ENCODE measurements at places on chromosomes 11 and 22.

- DNase-seq, result no peak
Observed at GRCh38 chr11:70742553-70743291, 344.4 kb downstream of the CTTN start.

DNA sequence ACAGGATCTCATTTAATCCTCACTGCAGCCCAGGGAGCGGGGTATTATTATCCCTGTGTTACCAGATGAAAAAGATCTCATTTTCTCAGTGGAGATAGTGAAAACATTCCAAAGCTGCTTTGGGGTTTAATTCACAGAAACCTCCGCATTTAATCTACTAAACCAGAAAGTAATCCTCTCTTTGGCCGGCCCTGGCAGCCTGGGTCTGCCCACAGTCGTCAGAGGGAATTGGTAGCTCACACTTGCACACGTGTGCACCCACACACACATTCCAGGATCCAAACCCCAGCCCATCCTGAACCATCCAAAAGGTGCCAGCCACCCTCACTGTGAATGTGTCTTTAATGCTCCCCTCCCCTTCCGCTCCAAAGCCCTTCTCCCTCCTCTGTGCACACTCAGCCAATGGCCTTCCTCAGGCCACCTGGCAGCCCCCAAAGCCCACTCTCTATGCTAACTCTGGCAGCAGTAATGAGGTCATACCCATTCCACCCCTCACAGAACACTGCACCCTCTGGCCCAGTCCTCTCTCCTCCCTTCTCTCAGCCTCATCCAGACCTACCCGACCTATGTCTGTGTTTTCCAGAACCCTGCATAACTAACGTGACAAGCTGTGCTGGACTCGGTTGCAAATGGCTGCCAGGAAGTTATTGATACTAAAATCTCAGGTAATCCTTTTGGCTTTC lies 466.2 kb downstream of the SOX6 start:
- DNase-seq, result no peak

- no peak for DNase-seq
Observed at GRCh38 chr22:25045159-25045558, 92.6 kb downstream of the KIAA1671 start.

- DNase-seq, result no peak
Observed at GRCh38 chr22:29275819-29276565, 7.9 kb downstream of the EWSR1 start.

DNA sequence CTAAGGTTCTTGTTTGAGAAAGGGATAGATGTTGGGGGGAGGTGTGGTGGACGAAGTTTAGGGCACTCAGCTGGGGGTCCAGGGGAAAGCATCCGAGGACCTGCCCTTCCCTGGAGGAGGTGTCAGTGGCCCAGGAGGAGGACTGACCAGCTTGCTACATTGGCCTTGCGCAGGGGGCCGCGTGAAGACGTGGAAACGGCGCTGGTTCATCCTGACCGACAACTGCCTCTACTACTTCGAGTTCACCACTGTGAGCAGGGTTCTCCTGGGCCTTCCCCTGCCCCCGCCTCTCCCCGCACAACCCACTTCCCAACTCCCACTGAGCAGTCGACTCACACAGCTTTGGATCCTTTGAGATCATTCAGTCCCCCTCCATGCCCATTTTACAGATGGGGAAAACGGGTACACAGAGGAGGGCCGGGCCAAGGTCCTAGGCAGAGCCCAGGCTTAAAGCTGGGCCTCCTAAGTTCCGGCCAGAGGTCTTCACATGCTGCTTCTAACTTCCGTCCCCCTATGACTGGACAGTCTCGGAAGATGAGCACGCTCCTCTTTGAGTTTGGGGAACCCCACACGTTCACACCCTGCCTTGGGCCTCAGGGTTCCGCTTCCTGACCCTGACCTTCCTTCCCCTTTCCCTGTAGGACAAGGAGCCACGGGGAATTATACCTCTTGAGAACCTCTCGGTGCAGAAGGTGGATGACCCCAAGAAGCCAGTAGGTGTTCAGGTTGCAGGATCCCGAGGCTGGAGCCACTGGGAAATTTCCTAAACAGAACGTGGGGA lies 28.7 kb downstream of the CYTH4 start:
- no peak for DNase-seq

DNA sequence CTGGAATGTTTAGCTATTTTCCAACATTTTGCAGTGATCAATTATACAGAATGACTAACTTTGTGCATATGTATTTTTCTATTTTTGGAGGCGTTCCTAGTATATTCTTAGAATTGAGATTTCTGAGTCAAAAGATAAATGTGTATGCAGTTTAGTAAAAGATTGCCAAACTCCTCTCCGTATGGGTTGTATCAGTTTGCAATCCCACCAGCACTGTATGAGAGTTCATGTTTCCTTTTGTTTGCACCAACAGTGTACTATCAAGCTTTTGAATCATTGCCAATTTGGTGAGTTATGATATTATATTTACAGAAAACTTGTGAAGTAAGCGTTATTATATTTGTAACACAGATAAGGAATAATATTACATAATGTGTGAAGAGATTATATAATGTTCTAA lies 658.7 kb downstream of the JRKL start:
- no peak for DNase-seq

DNA sequence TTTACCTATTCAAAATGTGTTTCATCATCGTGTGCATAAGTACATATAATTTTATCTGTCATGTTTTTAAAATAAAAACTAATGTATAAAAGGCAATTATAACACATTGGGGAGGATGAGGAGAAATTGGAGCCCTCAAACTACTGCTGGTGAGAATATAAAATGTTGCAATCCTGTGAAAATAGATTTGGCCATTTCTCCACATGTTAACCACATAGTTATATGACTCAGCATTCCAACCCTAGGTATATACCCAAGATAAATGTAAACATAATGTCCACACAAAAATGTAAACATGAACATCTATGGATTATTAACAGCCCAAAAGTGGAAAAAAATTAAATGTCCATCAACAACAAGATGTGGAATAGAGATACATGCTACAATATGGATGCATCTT lies 928.0 kb upstream of the FAT3 start:
- DNase-seq, result no peak

- peak; percentile 62 for DNase-seq
Observed at GRCh38 chr11:64687643-64688533, 35.1 kb downstream of the NRXN2 start.

GRCh38 chr22:48754611-48755058 lies 1073.0 kb downstream of the BRD1 start:
- no peak for DNase-seq

DNA sequence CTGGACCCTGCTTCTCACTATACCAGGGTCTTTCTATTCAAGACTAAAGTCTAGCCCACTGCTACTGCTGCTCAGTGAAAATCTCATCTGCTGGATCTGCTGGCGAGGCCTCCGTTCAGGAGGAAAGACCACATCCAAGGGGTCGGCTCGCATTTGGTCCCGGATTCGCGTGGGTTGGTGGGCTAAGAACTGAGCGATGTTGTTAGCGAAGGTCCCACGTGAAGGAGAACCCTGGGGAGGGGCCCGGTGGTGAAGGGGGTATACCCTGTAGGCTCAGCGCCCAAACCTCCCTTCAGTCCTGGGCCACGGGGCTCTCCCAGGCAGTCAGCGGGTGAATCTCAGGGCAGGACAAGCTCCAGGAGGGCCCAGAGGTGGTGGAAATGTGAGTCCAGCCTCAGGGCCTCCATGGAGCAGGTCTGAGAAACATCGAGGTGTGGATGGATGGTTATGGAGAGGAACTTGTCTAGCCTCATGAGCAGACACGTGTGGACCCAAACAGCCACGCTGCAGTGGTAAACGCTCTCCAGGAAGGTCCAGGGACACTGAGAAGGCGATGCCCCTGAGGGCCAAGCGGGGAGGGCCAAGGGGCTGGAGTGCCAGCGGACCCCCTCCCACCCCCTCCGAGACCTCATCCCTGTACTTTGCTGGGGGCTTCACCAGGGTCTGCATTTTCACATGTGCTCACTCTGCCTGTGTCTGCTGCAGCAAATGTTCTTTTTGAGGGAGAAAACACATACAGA lies 152.3 kb downstream of the CTTN start:
- no peak for DNase-seq

DNA sequence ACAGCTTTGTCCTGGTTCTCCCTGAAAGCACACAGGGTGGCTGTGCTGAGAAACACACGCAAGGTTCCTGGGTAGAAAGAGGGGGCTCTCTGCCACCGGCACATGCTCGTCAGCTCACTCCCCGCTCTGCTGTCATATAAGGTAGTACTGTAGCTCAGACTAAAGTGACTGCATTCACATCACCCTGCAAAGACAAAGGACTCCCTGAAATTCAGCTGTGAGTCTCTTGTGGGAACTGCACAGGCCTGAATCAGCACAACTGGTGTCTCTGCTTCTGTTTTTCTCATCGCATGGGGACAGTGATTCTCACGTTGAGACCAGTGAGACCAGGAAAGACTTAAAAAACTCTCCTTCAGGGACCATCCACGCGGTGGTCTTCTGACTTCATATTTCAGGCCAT lies 124.1 kb upstream of the BID start:
- no peak for DNase-seq

- DNase-seq, result no peak
Observed at GRCh38 chr22:17043521-17043920, 35.5 kb upstream of the GAB4 start.

DNA sequence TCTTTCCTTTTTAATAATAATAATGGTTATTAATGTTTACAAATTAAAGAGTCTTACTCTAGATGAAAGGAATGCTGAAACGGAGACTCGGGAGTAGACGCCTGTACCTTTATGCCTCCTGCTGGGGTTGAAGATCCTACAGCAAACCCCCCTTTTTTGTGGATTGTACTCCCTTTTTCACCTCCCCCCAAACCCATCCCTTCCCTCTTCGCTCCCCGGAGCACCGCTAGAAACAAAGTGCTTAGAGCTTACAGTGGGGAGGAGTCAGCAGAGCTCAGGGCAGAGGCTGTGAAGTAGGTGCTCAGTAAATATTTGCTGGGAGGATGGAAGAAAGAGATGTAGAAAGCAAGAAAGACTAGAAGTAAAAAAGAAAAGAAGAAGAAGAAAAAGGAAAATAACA lies 169.7 kb downstream of the NXPE2 start:
- no peak for DNase-seq

- no peak for DNase-seq
Observed at GRCh38 chr11:587978-588380, 11.7 kb downstream of the PHRF1 start.

- no peak for DNase-seq
Observed at GRCh38 chr11:134139303-134139872, 70.5 kb downstream of the JAM3 start.

DNA sequence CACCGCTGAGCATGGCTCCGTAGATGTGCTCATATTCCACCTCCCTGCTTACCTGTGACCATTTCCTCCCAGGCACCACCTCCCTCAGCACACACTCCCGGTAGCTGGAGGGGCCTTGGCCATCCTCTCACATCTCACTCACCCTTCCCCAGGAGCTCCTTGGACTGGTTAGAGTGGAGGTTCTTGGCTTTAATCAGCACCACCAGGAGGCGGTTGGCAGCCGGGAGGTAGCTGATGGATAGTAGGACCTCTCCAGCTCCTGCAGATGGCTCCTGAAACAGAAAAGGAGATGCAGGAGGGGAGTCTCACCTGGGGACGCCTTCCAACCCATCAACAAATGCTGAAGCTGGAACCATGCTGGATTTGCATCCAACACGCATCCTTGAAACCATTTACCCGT lies 39.9 kb downstream of the SYT13 start:
- DNase-seq, result no peak

GRCh38 chr11:111465400-111465799 lies 46.8 kb downstream of the BTG4 start:
- no peak for DNase-seq

DNA sequence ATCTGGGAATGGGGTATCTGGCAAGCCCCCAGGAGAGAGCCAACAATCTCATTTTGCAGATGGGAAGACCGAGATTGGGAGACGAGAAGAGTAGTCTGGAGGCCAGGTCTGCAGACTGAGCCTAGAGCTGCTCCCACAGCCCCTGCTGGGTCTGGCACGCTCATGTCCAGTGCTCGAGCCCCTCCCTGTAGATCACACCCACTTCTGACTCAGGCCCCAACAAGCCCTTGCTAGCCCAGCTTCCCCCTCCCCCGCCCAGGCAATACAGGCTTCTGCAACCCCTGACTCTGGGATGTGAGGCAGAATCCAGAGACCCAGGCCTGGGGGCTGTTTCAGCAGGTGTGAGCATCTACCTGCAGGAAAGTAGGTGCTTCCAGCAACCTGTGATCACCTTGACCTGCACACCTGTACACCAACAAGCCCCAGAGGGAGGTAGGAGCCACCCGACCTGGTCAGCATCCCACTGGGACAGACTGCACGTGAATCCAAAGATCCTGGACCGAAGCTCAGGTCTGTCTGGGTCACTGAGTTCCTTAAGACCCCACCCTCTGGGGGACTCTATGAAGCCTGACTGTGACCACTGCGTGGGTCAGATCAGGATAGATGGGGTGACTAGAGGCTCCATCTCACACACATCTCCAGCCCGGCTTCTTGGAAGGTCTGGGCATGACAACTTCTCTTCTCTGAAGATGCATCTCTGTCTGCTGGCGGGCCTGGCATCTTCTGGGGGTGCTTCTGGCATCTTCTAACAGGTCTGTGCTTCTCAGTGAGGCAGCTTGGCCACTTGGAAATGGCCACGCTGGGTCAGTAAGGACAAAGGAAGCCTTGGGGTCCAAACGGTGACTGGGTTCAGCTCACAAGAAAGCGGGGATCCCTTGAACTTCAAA lies 29.3 kb downstream of the LINC01488 start:
- no peak for DNase-seq

DNA sequence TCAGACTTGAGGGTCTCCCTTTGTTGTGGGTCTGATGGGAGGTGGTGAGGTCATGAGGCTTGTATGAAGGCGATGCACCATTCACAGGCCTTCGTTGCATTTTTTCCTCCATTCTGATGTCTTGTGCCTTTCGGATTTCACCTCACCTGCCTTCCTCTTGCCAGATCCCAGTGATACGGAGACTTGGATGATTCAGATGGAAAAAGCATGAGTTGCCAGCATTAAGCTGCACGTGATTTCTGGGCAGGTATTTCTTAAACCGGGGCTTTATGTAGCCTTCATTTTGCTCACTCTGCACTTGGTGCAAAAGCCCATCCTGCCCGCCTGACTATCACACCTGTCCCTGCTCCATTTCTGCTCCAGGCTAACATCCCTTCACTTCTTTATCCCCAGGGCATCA lies 216.7 kb downstream of the SNX19 start:
- no peak for DNase-seq

DNA sequence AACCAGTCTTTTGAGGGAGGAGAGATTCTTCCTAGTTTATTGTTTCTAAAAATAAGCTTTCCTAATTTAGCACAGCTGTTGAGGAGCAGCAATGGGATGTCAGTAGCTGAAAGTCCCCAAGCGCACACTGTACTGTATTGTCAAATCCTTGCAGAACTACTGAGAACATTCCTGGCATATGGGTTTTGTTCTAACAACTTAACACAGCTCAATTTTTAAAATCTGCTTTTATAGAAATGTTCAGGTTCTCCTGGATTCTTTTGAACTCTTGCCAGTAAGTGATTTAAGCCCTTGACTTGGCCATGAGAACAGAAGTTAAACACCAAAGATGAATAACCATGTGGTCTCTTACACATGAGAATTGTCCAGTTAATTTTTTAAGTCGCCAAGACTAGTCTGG lies 218.6 kb downstream of the FAT3 start:
- no peak for DNase-seq

DNA sequence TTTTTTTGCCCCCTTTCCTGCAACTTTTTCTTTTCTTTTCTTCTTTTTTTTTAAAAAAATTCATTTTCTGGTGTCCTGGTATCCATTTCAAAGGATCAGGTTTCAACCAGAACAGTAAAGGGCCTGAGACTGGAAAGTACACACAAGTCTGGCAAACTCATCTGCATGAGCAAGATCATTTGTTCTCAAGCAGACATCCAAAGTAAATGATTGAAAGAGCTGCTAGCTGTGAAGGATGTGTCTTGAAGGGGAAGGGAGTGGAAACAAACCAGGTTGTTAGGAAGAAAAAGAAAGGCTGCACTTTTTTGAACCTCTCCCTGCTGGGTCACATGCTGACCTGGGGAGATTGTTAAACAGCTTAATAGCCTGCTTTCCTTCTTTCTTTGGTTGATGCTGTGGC lies 5.3 kb downstream of the YAP1 start:
- DNase-seq, result no peak

Data from anterior cingulate cortex (tissue), 58 donors.